AG04449 (cell line): ENCODE measurements at places on chromosomes 3 and 15.

DNA sequence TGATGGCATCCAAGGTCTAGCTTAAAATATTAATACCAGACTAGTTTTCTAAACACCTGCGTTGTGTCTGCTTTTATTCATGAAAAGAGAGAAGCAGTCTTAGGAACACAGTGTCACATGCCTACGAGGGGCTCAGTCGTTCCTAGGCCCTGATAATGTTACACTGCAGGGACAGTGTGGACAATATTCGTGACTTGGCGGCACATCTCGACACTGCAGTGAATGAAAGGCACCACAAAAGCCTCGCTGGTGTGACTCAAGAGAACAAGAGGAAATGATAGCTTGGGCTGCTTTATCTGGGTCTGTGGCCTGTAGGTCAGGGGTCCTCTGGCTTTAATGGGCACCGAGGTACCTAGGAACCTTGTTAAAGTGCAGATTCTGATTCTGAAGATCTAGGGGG, 226.7 kb downstream of the PDZRN3 start:
- DNase-seq, result no peak

- no peak for DNase-seq
Observed at GRCh38 chr3:64809086-64809485, 121.3 kb upstream of the ADAMTS9 start.

DNA sequence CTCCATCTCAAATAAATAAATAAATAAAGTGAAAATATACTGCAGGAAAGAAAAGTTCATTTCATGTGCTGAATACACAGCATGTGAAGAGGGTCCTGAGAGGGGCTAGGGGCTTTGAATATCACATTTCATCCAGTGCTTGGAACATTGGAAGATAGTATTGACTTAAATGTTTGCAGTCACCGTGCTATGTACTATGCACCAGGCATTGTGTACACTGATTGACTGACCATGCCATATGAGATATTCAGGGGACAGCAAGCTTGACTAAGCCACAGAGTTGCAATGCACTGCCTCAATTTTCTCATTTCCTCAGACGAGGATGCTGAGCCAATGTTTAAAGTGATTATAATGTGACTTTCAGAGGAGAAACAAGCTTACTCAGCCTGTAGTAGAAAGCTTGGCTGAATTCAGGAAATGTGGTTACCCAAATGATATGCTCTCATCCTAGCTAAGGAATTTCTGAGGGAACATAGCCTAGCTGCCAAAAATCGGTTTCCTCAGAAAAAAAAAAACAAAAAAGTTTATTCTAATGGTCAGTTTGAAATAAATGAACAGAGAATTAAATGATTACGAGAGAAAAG, 557.9 kb downstream of the FGF12 start:
- DNase-seq, result no peak

DNA sequence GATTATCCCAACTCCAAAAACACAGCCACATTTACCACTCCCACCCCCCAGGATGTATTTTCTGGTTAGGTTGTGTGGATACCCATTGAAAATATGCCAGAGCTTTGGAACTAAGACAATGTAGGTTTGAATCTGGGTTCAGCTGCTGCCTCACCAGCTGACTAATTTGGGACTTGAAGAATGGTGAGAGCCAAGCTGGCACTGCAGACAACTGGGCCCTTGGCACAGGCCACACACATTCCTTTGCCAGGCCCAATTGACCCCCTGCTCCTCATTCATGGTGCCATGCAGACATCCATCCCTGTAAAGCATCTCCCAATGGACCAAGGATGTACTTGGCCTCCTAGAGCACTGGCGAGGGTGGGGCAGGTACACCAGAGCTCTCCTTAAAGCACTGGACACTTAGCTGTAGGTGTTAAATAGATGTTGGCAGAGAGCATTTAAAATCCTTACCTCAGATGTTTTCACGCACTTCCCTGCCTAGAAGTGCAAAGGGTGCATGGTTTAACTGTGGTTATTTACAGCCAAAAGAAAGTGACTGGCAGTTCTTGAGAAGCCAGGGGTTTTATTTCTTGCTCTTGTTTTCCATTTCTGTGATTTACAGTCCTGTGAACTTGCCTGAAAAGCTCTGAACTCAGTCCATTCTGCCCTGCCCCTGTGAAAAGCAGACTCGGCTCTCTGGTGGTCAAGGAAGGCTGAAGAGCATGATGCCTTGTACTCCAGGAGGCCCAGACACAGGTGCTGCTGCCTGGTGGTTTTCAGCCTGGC, 138.5 kb downstream of the CLSTN2 start:
- no peak for DNase-seq

GRCh38 chr15:69161878-69162213, 1.4 kb downstream of the GLCE start:
- DNase-seq, result no peak

DNA sequence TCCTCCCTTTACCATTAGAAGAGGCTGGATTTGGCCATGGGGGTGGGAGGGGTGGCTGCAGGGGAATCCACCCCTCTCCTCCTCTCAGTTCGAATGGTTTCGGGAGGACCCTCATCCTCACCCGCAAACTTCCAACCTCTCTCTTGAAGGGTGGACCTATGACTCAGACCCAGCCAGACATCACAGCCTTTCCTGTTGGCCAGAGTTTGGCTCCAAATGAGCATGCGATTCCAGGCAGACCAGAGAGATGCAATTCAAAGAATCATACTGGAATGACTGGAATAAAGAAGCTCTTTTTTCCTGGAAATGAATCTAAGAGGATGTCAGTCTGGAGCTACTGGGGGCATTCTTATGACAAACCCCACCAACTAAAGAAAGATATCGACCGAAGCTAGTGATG, 516.7 kb upstream of the MDFIC2 start:
- DNase-seq, result peak; percentile 42

GRCh38 chr15:83320404-83320803, 35.9 kb upstream of the BNC1 start:
- no peak for DNase-seq

GRCh38 chr15:23384371-23384770, 29.8 kb downstream of the GOLGA8S start:
- DNase-seq, result no peak

DNA sequence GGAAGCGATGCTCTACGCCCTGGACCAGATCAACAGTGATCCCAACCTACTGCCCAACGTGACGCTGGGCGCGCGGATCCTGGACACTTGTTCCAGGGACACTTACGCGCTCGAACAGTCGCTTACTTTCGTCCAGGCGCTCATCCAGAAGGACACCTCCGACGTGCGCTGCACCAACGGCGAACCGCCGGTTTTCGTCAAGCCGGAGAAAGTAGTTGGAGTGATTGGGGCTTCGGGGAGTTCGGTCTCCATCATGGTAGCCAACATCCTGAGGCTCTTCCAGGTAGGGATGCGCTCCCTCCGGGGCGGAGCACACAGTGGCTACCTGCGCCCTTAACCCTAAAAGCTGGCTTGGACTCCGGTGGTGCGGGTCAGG, 698 bp downstream of the GRM7 start:
- no peak for DNase-seq

DNA sequence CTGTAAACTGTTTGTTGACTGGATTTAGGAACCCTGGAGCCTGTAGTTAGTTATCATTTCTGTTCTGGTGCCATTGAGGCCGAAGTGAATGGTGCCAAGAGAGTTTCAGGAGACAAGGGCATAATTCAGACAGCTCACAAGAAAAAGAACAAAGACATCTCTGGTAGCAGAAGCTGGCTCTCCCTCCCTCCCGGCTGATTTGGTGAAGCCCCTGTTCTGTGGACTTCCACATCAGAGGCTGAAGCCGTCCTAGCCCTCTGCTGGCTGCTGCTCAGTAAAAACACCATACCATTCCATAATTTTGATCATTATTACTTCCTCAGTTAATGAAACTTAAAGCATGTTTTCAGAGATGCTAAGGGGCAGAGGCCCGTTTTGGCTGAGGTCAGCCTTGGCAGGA, 381.2 kb upstream of the WNT5A start:
- no peak for DNase-seq

GRCh38 chr3:136595913-136596697, 156.1 kb downstream of the STAG1 start:
- no peak for DNase-seq

GRCh38 chr3:59374091-59374817, 324.4 kb upstream of the CFAP20DC start:
- no peak for DNase-seq

- peak; percentile 72 for DNase-seq
Observed at GRCh38 chr3:44885618-44886017, 11.2 kb downstream of the TGM4 start.

- DNase-seq, result no peak
Observed at GRCh38 chr3:192750201-192750600, 22.9 kb upstream of the FGF12 start.

DNA sequence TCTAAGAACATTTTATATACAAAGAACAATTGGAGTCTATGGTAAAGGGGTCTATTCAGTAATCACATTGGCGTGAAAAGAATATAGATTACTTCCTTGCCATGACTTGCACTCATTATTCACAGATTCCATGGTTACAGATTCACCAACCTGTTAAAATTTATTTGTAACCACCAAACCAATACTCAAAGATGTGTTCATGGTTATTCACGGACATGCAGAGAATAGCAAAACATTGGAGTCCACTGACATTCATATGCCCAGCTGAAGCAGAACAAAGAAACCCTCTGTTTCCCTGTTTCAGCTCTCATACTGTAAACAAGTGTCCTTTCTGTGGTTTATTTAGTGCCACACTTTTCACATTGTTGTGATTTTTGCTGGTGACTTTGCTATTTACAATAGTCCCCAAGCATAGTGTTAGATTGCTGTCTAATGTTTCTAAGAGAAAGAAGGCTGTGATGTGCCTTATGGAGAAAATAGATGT, 185.8 kb upstream of the TTC14 start:
- DNase-seq, result no peak

GRCh38 chr15:73699249-73700040, 15.3 kb downstream of the CD276 start:
- no peak for DNase-seq

DNA sequence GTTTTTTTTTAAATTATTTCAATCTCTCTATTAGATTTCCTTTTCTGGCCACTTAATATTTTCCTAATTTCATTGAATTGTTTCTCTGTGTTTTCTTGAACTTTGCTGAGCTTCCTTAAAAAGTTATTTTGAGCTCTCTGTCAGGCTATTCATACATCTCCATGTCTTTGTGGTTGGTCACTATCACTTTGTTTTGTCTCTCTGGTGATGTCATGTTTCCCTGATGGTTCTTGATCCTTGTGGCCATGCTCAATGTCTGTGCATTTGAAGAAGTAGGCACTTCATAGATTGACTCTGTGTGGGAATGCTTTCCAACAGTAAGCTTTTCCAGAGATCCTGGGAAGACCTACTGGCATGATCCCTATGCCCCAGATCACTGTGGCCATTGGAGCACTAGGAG, 18.6 kb downstream of the CD200R1 start:
- no peak for DNase-seq

GRCh38 chr15:58490888-58491473, 59.2 kb downstream of the LIPC start:
- no peak for DNase-seq

- DNase-seq, result no peak
Observed at GRCh38 chr3:153137626-153138025, 24.4 kb upstream of the RAP2B start.

- no peak for DNase-seq
Observed at GRCh38 chr3:131806736-131807135, 228.1 kb downstream of the CPNE4 start.
